ENCODE measurements at places on chromosomes 3 and 15.

DNA sequence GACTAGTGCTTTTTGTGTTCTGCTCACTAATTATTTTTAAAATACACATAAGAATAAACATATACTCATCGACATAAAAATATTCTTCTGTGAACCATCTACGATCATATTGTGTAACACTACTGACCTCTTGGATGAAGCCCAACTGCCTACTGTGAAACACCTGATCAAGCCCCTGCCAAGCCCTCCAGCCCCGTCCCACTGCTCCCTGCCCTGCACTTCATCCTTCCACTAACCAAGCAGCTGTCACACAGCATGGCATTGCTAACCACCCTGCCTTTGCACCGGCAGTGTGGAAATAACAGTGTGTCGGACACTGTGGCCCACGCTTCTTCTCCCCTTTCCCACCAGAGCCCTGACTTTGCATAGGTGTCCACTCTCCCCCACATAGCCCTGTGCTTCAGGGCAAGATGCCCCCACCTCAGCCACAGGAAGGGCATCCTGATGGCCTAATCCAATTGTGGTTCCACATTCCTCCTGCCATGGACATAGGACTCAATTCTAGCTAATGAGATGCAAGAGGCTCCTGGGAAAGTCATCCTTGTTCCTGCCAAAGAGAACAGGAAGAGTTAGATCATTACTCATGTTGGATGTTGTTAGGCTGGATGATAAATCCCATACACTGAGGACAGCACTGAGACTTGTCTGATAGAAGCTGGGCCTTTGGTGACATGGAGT, 35.0 kb upstream of the ARID3B start:
- peak; percentile 30 for DNase-seq

DNA sequence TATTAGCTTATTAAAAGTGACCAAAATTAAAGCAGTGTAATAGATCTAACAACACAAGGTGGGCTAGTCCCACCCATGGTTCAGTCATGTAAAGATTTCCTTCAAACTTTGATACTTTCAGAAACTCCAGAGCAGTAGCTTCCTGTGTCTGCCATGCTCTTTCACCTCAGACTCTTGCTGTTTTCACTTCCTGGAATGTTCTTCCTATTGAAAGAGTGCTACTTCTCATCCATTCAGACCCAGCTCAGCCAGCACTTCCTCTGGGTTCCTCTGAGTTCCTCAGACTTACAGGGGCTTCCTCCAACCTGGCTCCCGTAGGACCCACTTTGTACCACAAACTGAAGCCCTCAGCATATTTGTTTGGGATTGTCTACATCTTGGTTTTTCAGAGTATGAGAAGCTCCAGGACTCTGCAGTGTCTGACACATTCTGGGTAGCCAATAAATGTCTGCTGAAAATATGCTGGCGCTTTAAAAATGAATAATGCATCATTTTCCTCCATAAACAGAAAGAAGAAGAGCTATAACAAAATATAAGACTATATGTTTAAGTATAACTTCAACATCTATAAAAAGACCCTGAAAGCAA, 18.0 kb downstream of the NCEH1 start:
- no peak for DNase-seq

DNA sequence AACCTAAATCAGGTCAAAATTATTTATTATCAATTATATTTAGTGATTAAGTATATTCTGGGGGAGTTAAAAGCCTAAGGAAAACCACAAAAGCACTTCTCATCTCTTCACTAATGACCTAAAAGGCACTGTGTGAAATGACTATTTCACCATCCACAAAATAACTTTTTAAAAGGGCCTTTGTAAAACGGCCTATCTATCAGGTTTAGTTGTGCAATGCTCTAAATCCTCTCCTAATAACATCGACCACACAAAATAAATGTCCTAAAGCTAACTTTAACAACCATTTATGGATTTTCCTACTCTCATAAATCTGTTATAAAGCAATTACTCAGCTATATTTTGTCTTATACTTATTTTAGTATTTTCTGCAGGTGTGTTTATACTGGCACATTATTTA, 1066.3 kb downstream of the ROBO1 start:
- no peak for DNase-seq

DNA sequence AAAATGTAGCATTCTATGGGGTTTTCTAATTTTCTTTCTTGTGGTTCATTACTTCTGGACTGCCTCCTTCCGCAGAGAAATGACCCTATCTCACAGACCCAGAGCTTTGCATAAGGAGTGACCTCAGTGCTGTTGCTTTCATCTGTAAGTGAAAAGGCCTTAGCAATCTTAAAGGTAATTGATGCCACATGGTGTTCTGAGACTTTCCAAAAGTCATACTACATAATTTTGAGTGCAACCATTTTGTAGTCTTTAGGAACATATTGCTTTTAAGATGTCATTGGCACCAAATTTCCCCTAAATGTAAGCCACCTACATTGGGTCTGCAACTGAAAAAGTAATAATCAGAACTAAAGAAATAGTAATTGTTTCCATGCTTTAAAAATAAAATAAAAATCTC, 9.2 kb upstream of the HHLA2 start:
- DNase-seq, result no peak

GRCh38 chr15:74653426-74654102, 37.9 kb downstream of the CLK3 start:
- peak; percentile 74 for DNase-seq

DNA sequence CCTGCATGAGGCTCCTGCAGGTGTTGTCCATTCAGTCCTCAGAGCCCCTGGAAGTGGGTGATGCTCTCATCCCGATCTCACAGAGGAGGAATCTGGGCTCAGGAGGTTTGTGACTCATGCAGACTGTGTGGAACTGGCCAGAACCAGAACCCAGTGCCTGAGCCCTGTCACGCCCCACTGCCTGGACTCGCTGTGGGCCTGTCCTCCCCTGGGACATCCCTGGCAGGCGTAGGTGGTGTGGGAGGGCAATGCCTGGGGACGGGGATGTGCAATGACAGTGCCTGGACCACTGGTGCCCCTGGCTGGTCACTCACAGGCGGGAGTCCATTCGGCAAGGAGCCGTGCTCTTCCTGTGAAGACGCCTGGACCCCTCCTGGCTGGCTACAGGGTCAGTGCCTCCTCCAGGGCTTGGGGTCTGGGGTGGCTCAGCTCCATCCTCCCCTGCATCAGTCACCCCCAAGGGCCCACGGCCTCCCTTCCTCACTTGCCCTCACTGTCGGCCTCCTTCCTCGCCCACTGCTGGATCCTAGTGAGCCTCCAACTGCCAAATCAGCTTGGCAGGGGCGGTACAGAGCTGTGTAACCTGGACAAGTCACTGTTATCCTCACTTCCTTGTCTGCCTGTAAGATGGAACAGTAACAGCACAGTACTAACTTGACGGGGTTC, 14.9 kb downstream of the PSTPIP1 start:
- DNase-seq, result no peak

GRCh38 chr3:124552224-124552623, 178.0 kb upstream of the UMPS start:
- no peak for DNase-seq

DNA sequence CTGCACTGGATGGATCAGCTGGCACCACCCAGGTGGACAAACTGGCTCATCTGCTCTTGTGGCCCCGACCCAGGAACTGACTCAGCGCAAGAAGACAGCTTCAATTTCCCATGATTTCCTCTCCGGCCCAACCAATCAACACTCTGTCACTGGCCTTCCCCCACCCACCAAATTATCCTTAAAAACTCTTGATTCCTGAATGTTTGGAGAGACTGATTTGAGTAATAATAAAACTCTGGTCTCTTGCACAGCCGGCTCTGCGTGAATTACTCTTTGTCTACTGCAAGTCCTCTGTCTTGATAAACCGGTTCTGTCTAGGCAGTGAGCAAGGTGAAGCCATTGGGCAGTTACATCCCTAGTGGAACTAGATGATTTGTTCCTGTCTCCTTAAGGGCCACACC, 16.1 kb downstream of the BDH1 start:
- DNase-seq, result no peak

DNA sequence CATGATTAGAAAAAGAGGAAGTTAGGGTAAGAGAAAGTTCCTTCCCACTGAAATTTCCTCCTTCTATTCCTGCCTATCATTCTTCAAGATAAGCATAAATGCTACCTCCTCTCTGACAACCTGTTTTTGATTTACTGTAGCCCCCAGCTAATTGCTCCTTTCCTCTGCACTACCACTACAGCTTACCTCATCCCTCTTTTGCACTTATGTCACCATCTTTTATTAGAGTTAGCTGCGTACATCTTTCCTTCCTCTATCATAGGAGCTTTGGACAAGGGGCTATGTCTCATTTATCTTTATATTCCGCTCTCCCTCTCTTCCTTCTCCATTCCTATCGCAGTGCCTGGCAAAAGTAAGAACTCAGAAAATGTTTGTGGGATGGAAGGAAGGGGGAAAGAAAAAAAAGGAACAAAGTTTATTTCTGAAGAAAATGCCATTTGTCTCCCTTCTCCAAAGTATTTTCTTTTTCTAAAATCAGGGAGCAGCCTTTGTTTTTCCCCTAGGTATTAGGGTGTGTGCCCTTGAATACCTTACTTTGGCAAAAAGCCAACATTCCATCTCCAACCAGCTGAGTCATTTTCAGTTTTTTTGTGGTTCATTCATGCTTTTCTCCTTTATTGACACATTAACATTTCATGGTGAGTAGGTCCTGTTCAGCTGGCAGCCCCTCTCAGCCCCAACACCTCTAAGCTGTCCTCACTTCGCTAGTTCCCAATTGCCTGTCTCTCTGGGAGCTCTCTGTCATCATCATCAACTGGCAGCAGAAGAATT, 87.6 kb upstream of the SOX2 start:
- DNase-seq, result peak; percentile 62

- no peak for DNase-seq
These were observed 4.4 kb upstream of the MAPK6 start for GRCh38 chr15:52014616-52015015.

DNA sequence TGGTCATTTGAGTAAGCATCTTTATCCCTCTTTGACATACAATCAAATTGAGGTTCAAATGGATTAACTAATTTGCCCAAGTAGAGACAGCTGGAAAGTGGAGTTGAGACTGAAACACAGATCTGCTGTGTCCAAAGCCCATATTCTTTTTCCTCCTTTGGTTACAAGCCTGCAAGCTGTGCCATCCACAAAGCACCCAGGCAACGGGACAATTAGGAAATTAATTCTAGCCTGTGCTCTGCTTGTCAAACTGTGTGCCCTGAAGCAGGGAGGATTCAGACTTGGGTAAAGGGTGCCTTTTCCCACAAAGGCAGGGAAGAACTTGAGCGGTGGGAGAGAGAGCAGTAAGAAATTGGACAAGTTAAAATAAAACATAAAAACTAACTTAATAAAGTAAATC, 127.9 kb downstream of the DTWD1 start:
- no peak for DNase-seq

GRCh38 chr15:66619152-66619903, 53.5 kb upstream of the LCTL start:
- DNase-seq, result peak; percentile 68

GRCh38 chr3:73812054-73812453, 187.3 kb upstream of the PDZRN3 start:
- DNase-seq, result no peak

GRCh38 chr15:57263520-57263919, 112.8 kb upstream of the CGNL1 start:
- no peak for DNase-seq

DNA sequence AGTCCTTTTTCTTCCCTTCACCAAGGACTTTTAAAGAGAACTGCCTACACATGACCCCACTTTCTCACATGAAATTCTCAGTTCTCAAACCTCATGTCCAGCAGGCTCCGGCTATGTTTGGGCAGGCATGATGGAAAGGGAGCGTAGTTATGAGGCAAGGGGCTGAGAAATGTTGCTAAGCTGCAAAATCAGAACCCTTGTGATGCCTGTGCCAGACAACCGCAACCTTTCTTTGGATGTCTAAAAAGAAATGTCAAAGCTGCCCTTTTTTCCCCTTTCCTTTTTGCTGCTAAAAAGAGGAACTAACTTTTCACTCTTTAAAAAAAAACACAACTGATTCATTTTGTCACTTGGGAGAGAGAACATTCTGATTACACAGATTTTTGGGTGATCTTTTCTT, 19.2 kb downstream of the GNB4 start:
- no peak for DNase-seq

DNA sequence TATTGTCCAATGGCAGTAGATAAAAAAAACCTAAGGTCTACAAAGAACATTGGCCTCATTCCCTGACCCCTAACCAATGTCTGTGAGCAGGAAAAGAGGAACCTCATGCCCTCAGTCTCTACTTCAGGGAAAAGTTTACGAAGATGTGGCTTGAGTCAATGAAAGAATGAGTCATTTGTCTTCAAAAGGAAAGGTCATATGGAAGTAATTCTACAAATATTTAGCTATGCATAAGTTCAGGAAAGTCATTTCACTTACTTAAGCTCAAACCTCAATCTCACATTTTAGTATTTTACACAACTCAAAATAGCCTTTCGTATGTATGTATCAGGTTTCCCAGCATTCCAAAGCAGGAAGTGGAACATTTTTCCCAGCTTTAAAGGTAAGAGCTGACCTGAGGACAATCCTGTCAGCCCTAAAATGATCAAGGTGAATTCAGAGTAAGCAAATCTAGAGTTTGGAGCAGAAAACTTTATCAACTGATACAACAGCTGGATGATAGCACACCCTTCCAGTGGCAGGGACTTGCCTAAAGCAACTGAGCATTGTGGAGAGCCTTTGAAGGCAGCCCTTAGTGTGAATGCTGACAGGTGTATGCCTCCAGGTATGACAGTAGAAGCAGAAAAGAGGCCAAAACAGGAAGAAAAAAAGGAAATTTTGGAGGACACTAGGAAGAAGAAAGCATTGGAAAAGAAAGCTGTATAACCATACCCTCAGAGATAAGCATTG, 53.9 kb upstream of the ACKR4 start:
- DNase-seq, result peak; percentile 96

- DNase-seq, result no peak
These were observed 168.3 kb upstream of the GBE1 start for GRCh38 chr3:81929697-81930096.

DNA sequence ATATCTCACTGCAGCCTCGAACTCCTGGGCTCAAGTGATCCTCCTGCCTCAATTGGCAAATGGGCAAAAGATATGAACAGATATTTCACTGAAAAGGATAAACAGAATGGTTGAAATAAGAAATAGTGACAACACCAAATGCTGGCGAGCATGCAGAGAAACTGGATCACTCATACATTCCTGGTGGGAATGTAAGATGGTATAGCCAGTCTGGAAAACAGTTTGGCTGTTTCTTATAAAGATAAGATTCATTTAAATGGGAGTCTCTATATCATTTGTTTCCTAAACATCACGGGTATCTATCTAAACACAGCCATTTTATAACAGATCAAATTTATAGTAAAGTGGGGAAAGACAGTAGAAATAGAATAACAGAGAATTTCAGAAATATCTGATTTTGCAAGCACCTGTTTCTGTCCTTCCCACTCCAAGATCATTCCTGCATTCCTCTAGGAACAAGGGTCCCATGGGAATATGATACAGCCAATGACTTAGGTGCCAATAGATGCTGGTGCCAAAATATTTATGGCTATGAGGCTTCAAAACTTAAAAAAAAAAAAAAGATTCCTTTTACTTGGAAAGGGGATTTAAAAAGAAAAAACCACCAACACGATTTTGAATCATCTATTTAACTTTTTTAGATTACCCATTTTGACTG, 9.9 kb upstream of the TFDP2 start:
- no peak for DNase-seq

Data from fibroblast of upper back skin (primary cell).